D721Med (cell line): ENCODE measurements at places on chromosomes 7 and 10.

DNA sequence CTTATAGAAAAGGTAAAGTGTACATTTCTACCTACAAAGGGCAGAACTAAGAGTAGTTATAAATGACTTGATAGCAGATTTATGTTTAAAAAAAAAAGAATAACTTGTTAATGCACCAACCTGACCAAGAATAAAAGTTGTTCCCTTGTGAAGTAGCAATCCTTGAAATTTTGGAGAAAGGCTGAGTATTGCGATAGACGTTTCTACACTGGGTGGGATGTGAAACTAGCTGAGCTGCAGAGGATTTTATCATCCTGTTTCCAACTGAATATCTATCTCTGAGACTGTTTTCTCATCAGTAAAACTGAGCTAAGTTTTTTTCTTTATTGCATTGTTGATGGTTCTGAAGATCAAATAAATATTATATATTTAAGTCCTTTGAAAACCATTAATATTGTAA lies 14.6 kb downstream of the MDFIC start:
- DNase-seq = no peak

DNA sequence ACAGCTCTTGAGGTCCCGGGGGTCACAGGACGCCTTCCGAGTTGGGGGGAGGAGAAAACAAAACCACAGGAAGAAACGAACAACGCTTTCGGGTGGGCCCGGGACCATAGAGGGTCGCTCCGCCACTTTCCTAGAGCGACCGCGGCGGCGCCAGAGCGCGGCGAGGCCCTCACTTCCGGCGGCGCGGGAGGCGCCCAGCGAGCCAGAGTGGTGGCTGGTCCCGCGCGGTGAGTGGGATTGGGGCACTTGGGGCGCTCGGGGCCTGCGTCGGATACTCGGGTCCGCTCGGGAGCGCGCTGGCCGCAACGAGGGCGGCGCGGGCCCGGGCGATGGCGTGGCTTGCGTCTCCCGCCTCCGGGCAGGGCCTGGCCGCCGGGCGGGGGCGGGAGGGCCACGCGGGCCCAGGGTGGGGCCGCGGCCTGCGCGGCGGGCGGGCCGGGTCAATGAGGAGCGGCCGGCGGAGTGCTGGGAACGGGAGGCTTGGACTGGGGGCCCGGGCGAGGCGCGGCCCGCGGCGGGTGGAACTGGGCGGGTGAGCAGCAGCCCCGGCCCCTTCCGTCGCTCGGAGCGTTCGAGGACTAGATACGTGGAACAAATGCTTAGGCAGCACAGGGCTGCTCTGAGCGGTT lies at the start of gene ZNF22:
Gene ZNF22 (plus strand): TSS at position 172 of the 629 bp plus-strand sequence. CDS start 2,446 bp downstream, outside the sequence.
- peak; percentile 62 for DNase-seq

- no peak for DNase-seq
These were observed 260.5 kb upstream of the AOAH start for GRCh38 chr7:36984710-36985312.

DNA sequence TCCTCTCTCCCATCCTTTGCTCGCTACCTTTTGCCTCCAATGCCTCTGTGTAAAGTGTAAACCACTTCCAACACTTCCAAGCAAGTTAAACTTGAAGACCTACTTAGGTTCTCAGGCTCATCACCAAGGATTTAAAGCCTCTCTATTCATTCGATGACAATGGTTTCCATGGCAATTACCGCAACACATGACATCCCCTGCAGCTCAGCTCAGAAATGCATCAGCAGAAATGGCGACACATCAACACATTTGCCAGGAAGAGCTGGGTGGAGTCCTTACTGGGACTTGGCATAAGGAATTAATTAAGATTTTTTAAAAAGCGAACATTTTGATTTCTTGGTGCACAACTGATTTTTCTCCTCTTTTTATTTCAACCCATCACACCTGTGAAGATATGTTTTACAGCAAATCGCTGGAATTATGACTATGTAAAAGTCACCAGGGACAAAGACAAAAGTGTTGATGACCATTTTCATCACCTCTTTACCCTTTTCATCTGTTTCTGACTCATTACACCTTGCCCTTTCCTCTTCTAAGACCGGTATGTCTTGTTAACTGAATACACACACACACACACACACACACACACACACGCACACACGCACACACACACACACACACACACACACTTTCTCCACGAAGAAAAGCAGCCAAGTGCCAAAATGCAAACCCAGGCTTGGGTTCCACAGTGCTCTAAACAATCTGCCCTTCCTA lies 453.4 kb upstream of the CELF2 start:
- DNase-seq = no peak

DNA sequence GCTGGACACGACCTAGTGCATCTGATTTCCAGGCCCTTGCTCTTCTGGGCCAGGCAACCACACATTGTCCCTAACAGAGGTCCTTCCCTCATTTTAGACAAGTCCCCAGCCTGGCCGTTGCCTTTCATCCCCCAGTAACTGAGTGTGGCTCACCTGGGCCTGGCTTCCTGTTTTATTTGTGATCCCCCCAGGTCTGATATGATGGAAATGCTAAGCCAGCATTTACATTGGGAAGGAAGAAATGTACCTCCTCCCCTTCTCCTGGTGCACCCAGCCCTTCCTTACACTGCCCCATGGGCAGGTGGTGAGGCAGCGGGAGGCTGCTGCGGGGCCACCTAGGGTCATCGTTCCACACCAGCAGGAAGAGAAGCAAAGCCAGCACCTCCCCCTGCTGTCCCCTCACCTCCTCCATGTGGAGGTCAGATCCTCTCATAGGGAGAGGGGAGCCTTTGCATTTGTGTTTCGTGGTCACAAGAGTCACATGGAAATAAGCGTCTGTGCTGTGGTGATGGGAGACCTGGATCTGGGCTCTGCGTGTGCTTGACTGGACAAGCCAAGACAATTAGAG lies 108.8 kb downstream of the GLRX3 start:
- no peak for DNase-seq

DNA sequence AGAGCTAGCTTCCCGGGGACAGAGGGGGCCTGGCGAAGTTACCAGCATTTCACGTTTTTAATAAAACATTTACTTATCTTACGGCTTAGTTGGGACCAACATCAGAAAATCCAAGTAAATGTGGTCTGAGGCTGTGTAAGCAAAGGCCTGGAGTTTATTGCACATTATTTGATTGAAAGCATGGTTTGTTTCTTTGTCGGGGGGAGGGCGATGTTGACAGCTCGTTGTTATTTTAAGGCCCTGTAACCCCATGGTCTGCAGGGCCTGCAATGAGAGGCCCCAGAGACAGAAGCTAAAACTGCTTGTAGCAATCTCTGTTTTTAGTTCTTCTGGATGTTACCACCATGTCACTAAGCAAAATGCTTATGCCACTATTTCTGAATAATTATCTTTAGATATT lies 88.9 kb downstream of the MYOF start:
- no peak for DNase-seq

DNA sequence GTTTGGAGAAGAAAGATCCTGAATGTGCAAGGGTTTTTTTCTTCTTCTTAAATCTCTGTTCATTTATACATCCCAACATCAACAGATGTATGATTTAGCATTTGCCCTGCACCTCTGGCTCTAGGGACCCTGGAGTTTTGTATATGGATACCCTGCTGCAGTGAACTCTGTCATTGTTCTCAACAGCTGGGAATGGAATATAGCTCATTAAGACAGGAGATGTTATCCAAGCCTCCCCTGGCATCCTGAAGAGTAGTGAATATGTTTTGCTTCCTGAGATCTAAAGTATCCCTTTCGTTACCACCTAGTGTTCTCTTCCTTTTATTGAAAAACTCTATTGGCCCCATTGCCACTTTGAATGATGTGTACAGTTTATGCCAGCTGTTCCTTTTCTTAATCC lies 275.9 kb downstream of the EXOC4 start:
- DNase-seq = no peak

DNA sequence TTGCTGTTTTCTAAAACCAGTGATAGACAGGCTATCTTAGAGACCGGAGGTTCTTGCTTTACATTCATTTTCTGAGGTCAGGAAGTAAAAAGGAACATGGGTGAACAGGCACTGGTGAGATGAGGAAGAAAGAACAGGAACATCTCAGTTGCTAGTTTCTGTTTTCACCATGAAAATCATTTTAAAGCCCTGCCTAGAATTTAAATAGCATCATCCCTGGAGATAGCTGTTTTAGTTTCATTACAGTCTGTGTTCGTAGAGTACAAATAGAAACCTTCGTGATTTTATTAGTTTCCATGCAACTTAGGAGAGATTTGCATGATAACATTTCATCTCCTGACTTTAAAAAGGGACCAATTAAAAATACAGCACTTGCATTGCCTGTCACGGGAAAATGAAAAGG lies 14.7 kb downstream of the KCNMA1 start:
- no peak for DNase-seq

DNA sequence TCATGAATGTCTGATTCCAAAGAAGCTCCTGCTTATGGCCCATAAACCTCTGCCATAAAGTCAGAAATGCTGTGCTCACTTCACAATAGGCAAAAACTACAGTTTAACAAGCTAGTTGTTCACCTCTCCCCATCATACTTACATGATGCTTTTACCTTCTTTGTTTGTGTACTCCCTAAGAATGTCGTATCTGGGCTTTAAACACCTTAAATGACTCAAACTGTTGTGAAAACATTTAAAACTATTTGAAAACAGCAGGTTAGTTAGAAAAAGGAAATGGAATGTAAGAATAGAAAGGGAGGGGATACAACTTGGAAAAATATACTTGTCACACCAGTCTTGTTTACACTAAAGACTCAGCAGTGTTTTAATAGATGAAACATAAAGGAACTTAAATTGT lies 128.2 kb upstream of the AGR3 start:
- DNase-seq = no peak

DNA sequence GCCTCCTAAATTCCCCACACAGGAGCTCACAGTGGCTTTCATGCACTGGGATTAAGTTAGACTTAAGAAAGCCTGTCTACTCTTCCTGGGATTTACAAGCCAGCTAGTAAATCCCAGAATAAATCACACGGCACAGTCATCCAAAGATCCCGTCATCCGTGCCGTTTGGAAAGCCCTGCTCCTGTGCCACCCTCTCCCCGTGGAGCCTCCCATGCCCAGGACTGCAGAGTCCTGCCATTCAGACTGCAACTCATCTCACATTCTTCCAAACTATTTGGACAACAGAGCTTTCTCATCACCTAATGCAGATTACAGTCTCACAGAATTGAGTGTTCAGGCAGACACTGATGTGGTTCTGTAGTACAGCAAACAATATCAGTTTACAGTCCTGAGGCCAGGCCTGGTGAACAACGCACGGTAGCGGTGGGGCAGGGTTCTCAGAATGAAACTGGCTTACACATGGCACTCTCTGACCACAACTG lies 166.5 kb downstream of the EGFR start:
- peak; percentile 70 for DNase-seq

GRCh38 chr10:43255634-43256431 lies 11.0 kb downstream of the RASGEF1A start:
- DNase-seq = peak; percentile 71

GRCh38 chr7:38070718-38071117 lies 107.3 kb upstream of the STARD3NL start:
- no peak for DNase-seq

DNA sequence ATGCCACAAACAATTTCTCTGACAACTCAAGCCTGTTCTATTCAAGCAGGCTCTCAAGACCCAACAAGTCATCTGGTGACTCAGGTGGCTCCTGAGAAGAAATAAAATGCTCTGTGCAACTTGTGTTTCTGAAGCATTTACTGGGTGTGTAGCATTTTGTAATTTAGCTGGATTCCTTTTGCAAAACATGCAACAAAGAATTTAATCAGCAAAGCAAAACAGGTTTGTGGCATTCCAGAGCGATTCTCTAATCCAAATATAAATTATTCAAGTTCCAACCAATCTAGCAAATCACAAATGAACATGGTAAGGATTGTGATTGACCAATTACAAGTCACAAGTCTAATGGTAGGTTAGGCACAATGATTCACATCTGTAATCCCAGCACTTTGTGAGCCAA lies 39.8 kb upstream of the C10orf67 start:
- no peak for DNase-seq

DNA sequence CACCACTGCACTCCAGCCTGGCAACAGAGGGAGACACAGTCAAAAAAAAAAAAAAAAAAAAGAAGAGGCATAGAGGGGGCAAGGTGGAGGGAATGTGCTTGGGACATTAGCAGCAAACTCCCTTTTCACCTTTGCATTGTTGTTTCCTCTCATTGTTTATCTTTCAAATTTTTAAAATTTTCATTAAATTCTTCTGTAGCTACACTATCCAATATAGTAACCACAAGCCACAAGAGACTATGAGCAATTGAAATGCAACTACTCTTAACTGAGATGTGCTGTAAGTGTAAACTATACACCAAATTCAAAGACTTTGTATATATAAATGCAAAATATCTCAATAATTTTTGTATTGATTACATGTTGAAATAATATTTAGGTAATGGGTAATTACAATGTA lies 43.4 kb downstream of the EBLN1 start:
- DNase-seq = no peak

- DNase-seq = no peak
These were observed 26.7 kb downstream of the CCSER2 start for GRCh38 chr10:84355106-84355505.

DNA sequence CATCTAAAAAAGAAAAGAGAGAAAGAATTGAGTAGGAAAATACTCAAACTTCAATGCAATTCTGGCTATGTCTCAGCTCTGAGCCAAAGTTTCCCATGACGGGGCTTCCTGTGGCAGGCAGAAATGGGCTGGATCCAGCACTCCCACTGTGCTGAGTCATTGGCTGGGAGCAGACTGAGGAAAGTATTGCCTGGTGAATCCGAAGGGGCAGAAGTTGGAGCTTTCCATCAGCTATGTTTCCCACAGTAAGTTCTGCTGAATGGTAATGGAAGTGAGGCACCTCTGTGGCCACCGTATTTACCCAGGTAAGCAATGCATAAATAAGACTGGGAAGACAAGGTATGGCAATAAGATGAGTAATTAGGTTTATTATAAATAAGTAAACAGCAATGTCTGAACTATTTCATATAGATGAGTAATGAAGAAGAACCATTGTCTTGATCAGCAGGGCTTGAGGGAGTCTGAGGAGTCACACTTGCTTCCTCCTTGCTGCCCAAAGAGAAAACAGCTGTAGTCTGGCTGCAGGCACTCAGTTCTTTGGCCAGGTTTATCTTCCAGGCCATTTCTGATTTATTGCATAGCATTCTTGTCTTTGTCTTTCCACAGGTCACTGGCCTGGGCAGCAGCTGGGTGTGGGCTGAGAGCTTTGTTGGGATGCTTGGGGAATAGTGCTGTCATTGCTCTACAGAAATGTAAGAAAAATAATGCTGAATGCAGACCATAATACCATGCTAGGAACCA lies 255.3 kb downstream of the DNAJB9 start:
- no peak for DNase-seq

DNA sequence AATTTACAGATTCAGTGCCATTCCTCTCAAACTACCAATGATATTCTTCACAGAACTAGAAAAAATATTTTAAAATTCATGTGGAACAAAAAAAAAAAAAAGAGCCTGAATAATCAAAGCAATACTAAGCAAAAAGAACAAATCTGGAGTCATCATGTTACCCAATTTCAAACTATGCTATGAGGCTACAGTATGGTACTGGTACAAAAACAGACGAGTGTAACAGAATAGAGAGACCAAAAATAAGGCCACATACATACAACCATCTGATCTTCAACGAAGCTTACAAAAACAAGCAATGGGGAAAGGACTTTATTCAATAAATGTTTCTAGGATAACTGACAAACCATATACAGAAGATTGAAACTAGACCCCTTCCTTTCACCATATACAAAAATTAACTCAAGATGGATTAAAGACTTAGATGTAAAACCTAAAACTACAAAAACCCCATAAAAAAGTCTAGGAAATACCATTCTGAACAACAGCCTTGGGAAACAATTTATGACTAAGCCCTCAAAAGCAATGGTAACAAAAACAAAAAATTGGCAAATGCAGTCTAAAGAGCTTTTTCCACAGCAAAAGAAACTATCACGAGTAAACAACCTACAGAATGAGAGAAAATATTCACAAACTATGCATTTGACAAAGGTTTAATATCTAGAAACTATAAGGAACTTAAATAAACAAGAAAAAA lies 207.7 kb downstream of the PTN start:
- DNase-seq = no peak
